ENCODE measurements at places on chromosomes 2 and 18.
A peak's percentile ranks its signal among the peaks of the same experiment; 100 is the strongest.

GRCh38 chr2:8714283-8714682 is 32.4 kb downstream of the ID2 start:
- no peak for DNase-seq

DNA sequence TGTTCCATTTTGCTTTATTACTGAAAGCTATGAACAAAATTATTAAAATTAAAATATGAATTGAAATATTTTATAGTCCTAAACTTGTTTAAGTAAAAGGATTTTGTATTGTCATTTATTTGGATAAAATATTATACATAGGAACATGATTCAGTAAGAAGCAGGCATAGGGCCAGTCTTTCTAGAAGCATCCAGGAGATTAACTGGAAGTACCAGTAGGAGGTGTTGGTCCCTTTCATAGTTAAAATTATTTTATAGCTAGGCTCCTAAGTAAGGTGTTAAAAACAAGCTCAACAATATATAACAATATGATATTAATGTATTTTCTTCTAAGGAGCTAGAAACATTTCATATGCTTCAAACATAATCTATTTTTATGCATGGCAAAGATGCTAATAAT is 43.7 kb downstream of the FIGN start:
- DNase-seq: no peak

DNA sequence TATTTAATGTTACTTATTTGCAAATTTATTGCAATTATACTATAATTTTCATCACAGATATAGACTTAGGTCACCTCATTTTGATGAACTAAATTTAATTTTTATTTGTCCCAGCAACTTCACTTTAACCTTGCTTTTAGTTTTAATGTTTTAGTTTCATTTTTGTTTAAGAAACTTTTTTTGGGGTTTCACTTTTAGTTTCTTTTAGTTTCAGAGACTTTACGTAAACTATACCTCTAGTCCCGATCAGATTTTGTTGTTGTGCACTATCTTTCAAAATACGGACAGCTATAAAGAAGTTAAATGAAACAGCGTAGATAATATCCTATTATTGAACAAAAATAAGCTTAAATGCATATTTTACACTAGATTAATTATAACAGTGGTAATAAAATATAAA is 460.5 kb downstream of the ERBB4 start:
- no peak for DNase-seq

- peak; percentile 67 for DNase-seq
These were observed 194.5 kb upstream of the LRRTM1 start for GRCh38 chr2:80499095-80499494.

GRCh38 chr2:180980943-180981911 is 822 bp downstream of the UBE2E3 start:
- DNase-seq: no peak

DNA sequence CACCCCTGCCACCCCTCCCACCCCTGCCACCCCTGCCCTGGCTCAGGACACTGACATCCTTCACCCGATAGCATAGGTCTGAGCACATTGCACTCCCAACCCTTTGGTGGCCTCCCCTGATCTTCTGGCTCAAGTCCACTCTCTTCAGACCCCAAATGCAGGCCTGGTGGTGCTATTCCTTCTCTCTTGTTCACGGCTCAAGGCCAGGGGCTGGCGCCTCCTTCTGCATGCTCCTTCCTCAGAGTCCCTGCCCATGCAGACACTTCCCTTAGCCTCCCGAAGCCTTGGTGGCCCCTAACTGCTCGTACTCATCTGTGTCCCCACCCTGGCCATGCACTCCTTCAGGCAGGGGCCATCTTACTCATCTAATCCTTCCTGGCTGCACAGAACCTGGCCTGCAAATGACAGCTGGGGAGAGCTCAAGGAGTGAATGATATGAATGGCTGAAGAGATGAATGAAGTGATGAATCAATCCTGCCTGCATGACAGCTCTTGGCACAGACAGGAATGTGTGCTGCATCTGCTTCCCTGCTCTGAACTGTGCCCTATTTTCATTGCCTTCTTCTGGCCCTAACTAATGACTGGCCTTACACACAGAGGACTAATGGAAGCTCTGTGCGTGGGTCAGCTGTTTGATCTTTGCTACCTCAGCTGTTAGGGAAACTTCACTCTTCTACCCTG is 290.8 kb downstream of the DYSF start:
- DNase-seq: no peak

DNA sequence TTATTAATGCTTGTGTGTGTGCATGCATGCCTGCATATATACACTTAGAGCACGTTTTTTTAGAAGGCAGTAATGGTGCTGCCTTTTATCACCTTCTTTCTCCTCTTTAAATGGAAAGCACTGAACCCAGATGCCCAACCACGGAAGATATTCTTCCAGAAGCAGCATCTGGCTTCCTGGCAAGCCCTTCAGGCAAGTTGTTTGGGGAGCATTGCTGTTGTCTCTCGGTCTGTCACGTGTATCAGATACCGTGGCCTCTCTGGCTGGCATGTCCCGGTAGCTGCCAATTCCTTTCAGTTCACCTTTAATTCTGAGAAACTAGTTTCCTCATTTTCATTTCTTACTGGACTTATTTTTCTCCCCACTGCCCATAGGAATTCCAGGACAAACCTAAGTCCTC is 587.8 kb downstream of the ARHGAP15 start:
- no peak for DNase-seq

DNA sequence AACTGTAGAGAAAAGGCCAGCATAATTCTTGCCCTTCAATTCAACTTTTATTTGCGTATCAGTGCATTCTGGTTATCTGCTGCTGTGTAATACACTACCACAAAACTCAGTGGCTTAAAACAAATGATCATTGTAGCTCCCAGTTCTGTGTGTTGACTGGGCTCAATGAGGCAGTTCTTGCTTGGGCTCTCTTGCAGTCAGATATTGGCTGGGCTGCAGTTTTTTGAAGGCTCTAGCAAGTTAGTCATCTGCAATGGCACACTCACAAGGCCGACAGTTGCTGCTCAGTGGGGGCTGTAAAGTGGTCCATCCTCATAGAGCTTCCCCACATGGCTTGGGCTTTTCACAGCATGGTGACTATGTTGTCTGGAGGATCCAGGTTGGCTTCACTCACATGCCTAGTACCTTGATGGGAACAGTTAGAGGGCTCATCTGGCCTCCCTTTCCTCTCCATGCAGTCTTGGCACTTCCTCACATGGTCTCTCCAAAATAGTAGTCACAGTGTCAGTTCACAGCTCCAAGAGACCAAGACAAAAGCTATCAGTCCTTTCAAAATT is 110.6 kb upstream of the TNP1 start:
- no peak for DNase-seq

DNA sequence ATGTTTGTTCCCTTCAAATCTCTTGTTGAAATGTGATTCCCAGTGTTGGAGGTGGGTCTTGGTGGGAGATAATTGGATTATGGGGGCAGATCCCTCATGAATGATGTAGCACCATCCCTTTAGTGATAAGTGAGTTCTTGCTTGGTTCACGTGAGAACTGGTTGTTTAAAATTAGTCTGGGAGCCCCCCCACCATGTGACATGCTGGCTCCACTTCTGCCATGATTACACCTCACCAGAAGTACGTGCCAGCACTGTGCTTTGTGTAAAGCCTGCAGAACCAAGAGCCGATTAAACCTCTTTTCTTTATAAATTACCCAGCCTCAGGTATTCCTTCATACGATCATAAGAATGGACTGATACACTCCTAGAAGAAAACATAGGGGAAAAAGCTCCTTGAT is 10.1 kb downstream of the ABI2 start:
- DNase-seq: peak; percentile 20

GRCh38 chr2:182043861-182044260 is 58.2 kb downstream of the PPP1R1C start:
- no peak for DNase-seq

DNA sequence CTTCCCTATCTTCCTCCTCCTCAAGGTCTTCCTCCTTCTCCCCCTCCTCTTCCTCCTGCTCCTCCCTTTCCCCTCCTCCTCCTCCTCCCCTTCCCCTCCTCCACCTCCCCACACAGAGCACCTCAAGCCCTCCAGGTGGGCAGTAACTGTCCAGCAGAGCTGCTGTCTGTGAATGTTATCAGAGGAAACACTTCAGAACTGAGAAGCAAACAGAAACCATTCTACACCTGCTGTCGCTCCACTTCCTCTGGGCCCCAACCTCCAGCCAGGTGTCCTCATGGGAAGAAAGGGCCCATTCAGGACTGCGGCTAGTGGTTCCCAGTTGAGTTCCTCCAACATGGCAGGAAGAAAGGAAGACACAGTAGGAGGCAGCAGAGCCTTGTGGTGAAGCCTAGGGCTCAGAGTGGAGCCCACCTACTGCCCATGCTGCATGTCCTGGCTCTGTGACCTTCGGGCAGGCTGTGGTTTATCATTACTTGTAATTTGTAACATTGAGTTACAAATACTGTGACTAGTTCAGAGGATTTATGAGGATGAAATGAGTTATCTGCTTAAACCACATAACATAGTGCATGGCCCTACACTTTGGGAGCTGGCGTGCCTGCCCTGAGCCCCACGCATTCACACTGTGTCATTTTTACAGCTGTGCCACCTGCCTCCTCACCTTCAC is 165.9 kb upstream of the ID2 start:
- DNase-seq: no peak

Measured in SK-N-DZ (cell line).